Left ventricle myocardium superior (tissue), 1 donor: ENCODE measurements at places on chromosomes 6 and 20.

GRCh38 chr20:2399390-2399789, 18.7 kb downstream of the TGM6 start:
- DNase-seq: no peak

- no peak for DNase-seq
Measured at GRCh38 chr6:43416935-43417334, 10.4 kb upstream of the ABCC10 start.

GRCh38 chr6:52672412-52673025, 1.6 kb downstream of the TMEM14A start:
- no peak for DNase-seq

- DNase-seq: no peak
Measured at GRCh38 chr20:35660122-35660937, 4.4 kb downstream of the CPNE1 start.

- no peak for DNase-seq
Measured at GRCh38 chr6:150063640-150064039, 5.3 kb downstream of the ULBP3 start.

DNA sequence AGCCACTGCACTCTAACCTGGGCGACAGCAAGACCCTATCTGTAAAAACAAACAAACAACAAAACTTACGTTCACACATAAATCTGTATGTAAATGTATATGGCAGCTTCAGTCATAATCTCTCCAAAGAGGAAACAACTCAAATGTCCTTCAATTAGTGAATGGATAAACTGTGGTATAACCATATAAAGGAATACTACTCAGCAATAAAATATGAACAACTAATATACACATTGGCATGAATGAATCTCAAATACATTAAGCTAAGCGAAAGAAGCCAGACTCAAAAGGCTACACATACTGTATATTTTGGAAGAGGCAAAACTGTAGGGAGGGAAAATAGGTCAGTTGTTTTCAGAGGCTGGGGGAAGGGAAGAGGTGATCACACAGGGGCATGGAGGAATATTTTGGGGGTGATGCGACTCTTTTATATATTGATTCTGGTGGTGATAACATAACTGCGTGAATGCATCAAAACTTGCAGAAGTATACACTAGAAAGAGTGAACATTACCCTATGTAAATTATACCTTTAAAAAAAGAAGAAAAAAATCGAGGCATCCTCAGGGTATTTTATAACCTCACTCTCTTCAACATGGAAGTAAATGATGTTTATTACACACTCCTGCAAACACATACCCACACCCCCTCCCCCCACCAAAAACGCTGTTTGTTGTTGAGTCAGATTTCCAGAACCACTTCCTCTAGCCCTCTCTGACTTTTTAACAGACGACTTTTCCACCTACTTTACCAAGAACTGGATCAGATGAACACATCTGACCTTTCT, 115.2 kb upstream of the RNF24 start:
- no peak for DNase-seq

- DNase-seq: no peak
Measured at GRCh38 chr6:142927904-142928303, 17.1 kb downstream of the HIVEP2 start.

- no peak for DNase-seq
Measured at GRCh38 chr6:11085758-11086435, 7.7 kb upstream of the SMIM13 start.

- DNase-seq: no peak
Measured at GRCh38 chr6:20198775-20199174, 13.5 kb downstream of the MBOAT1 start.
